ENCODE measurements at places on chromosomes 2 and 18.

DNA sequence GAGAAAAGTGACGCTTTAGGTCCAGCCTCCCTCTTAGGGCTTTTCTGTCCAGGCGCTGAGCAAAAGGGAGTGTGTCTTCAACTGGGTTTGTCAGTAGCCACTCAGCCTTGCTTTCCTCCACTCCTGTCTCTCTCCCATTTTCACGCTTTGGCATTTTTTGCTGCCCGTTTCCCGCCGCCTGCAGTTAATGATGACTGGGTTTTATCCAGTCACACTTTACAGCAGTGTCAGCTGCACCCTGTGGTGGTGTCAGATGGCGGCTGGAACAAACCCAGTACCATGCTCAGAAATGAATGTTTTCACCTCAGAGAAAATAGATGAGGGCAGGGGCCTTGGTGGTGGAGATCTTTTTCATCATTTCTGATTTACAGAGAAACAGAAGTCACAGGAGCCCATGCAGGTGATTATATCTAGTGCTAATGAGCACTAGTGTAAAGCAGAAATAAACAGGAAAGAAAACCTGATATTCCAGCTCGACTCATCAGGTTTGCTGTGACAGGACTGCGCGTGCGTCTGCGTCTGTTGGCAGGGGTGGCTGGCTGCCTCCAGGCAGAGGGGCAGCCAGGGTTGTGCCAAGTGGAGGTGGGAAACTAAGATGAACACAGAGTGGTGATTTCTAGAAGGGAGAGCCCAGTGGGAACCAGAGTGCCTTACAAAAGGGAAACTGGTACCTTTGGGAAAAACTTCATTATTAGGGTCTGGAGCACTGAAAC lies 139.9 kb downstream of the TANC1 start:
- H3K4me3 ChIP-seq, result no peak overlapping the region
- no peak for DNase-seq
- H3K27ac ChIP-seq, result no peak overlapping the region
- H3K36me3 ChIP-seq, result no peaks in the 10 kb centered on the region
- no peaks in the 10 kb centered on the region for H3K4me1 ChIP-seq

GRCh38 chr2:23377771-23378170 lies 7.2 kb upstream of the KLHL29 start:
- no peak overlapping the region for H3K4me3 ChIP-seq
- H3K27ac ChIP-seq, result no peak overlapping the region
- no peak for DNase-seq

DNA sequence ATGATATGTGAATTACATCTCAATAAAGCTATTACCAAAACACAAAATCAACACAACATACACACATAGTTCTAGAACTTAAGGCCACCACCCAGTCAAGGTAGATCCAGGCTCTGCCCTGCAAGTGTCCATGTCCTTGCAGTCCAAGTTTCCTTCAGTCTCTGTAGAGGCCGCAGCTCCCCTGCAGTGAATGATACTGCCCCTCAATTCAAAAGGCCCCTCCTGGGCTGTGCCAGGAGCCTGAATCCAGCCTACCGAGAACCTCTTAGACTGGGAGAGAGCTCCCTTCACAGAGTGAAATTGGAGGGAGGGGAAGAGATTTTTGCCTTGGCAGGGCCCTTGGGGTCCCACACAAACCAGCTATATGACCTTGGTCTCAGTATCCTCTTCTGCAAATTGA lies 42.5 kb upstream of the ATP6V1B1 start:
- no peak overlapping the region for H3K4me3 ChIP-seq
- no peak for DNase-seq
- H3K27ac ChIP-seq, result no peak overlapping the region
- H3K27me3 ChIP-seq, result peaks cover 85% of the 10 kb centered on the region
- H3K36me3 ChIP-seq, result no peaks in the 10 kb centered on the region
- H3K4me1 ChIP-seq, result peaks cover 21% of the 10 kb centered on the region

DNA sequence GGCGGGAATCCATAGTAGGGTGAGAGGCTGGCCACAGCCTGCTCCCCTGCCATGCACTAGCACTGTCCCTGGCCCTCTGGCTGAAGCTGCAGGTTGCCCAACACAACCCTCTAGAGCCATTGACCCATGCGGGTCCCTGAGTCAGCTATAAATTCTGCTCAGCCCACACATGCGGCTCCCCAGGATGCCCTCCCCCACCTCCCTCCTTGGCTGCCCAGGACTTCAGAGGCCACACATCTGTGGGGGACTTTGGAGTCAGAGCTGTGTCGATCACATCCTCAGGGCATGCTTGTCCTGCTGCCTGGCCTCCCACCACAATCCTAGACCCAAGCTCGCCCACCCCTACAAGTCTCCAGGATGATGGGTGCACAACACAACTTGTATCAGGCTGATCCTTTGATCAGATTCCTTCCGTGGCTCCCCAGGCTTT lies 97.0 kb downstream of the TFCP2L1 start:
- H3K4me3 ChIP-seq, result no peak overlapping the region
- no peaks in the 10 kb centered on the region for H3K36me3 ChIP-seq
- H3K27me3 ChIP-seq, result no peaks in the 10 kb centered on the region
- no peak for DNase-seq
- no peak overlapping the region for H3K27ac ChIP-seq
- no peaks in the 10 kb centered on the region for H3K4me1 ChIP-seq

DNA sequence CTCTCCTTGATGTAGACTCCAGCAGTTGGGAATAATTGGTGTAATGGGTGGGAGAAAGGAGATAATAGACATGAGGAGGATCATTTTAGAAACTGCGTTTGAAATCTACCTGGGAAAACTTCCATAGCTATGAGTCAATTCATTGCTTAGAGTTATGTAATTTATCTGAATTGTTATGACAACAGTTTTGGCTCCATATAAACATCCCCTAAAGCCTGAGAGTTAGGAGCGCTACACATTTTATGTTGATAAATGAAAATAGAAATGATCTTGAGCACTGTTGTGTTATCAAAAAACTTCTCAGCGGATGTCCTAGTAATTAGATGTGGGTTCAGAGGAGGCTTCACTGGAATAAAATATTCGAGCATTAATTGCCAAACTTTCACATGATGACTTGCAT lies 573.4 kb downstream of the TSN start:
- H3K4me1 ChIP-seq, result no peaks in the 10 kb centered on the region
- no peak overlapping the region for H3K4me3 ChIP-seq
- DNase-seq, result no peak
- H3K36me3 ChIP-seq, result no peaks in the 10 kb centered on the region
- no peak overlapping the region for H3K27ac ChIP-seq

GRCh38 chr2:27885234-27885633 lies 5.0 kb downstream of the RBKS start:
- H3K4me1 ChIP-seq, result peaks cover 8% of the 10 kb centered on the region
- H3K27ac ChIP-seq, result no peak overlapping the region
- no peaks in the 10 kb centered on the region for H3K27me3 ChIP-seq
- no peak for DNase-seq
- H3K4me3 ChIP-seq, result no peak overlapping the region

GRCh38 chr2:104332731-104333130 lies 521.2 kb upstream of the POU3F3 start:
- H3K4me1 ChIP-seq, result no peaks in the 10 kb centered on the region
- DNase-seq, result no peak
- no peak overlapping the region for H3K27ac ChIP-seq
- H3K4me3 ChIP-seq, result no peak overlapping the region

DNA sequence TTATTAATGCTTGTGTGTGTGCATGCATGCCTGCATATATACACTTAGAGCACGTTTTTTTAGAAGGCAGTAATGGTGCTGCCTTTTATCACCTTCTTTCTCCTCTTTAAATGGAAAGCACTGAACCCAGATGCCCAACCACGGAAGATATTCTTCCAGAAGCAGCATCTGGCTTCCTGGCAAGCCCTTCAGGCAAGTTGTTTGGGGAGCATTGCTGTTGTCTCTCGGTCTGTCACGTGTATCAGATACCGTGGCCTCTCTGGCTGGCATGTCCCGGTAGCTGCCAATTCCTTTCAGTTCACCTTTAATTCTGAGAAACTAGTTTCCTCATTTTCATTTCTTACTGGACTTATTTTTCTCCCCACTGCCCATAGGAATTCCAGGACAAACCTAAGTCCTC lies 587.8 kb downstream of the ARHGAP15 start:
- H3K27ac ChIP-seq, result no peak overlapping the region
- no peaks in the 10 kb centered on the region for H3K27me3 ChIP-seq
- peaks cover 6% of the 10 kb centered on the region for H3K4me1 ChIP-seq

- peak overlapping the region; percentile 68 for H3K27ac ChIP-seq
- H3K36me3 ChIP-seq, result peaks cover 13% of the 10 kb centered on the region
- peaks cover 23% of the 10 kb centered on the region for H3K4me1 ChIP-seq
- H3K27me3 ChIP-seq, result no peaks in the 10 kb centered on the region
- H3K4me3 ChIP-seq, result peak overlapping the region; percentile 78
- DNase-seq, result no peak
Observed at GRCh38 chr2:32355976-32356680, 695 bp upstream of the BIRC6 start.

DNA sequence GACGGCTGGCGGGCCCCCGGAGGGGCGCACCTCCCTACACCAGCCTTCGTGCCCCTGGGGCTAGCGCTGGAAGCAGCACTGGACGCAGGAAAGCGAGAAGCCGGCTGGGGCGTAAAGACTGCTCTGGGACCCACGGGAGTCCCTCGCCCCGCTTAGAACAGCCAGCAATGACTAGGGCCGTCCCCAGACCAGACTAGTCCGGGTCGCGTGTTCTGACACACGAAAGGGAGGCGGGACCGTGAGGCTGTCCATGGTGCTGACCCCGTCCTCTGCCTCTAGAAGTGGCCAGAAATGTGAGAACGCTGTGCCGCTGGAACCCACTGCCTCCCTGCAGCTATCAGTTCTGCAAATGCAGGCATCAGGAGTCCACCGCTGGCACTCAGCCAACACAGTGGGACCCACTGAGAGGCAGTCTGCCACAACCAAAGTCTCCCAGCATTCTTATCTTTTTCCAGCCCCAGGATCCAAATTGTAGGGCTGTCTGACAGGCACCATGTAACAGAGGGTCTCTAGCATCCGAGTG lies at the start of gene UCN:
Gene UCN (minus strand): TSS at position 87 of the 523 bp plus-strand sequence. CDS start 550 bp downstream, outside the sequence.
- H3K27me3 ChIP-seq, result peaks cover 12% of the 10 kb centered on the region
- DNase-seq, result no peak
- no peak within 1 kb of the TSS for H3K4me3 ChIP-seq

DNA sequence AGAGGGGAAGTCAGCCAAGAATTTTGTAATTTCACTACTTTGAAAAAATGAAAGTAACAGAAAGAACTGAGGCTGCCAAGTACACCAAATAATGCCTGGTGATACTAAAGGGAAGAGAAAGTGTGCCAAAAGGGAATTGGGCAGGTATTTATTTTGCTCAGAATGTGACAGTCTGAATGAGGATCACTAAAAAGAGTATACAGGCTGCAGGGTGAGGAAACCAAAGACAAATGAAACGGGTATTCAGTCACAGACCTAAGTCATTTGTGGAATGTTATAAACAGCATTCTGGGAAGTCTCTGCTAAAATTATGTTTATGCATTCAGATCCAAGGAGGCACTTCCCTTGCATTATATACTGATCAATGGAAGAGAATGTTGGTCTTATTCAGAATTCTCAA lies 418.6 kb upstream of the SLC39A10 start:
- H3K4me1 ChIP-seq, result no peaks in the 10 kb centered on the region
- H3K27ac ChIP-seq, result no peak overlapping the region
- H3K27me3 ChIP-seq, result no peaks in the 10 kb centered on the region
- no peak overlapping the region for H3K4me3 ChIP-seq

DNA sequence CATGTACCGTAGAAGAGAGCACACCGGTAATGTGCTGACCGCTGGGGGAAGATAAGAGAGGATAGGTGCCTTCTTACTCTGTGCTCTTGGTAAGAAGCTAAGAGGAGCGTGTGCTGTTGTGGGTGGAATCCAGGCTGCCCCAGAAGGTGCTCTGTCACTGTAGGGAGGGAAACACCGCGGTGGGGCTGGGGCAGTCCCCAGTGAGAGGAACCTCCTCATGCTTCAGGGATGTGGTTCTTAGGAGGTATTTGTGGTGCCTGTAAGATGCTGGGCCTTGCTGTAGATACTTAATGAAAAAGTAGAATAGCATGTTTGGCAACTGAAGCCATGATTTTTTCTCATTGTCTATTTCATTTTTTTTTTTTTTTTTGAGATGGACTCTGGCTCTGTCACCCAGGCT lies 1.1 kb downstream of the COLEC11 start:
- peaks cover 29% of the 10 kb centered on the region for H3K4me1 ChIP-seq
- peaks cover 9% of the 10 kb centered on the region for H3K27me3 ChIP-seq
- H3K4me3 ChIP-seq, result no peak overlapping the region
- peaks cover 3% of the 10 kb centered on the region for H3K36me3 ChIP-seq

GRCh38 chr18:7847357-7848053 lies 280.4 kb downstream of the PTPRM start:
- H3K4me1 ChIP-seq, result no peaks in the 10 kb centered on the region
- H3K27me3 ChIP-seq, result no peaks in the 10 kb centered on the region
- H3K36me3 ChIP-seq, result no peaks in the 10 kb centered on the region
- H3K4me3 ChIP-seq, result no peak overlapping the region
- H3K27ac ChIP-seq, result no peak overlapping the region
- DNase-seq, result no peak

- no peak for DNase-seq
- H3K36me3 ChIP-seq, result no peaks in the 10 kb centered on the region
- H3K4me3 ChIP-seq, result no peak overlapping the region
- no peaks in the 10 kb centered on the region for H3K27me3 ChIP-seq
- H3K4me1 ChIP-seq, result peaks cover 10% of the 10 kb centered on the region
- H3K27ac ChIP-seq, result no peak overlapping the region
Observed at GRCh38 chr2:54100772-54101171, 14.6 kb upstream of the ACYP2 start.

- peak overlapping the region; percentile 89 for H3K4me3 ChIP-seq
- no peaks in the 10 kb centered on the region for H3K27me3 ChIP-seq
- H3K27ac ChIP-seq, result peak overlapping the region; percentile 90
- no peak for DNase-seq
- peaks cover 6% of the 10 kb centered on the region for H3K36me3 ChIP-seq
Observed at GRCh38 chr18:12883372-12883683, 709 bp downstream of the PTPN2 start.

DNA sequence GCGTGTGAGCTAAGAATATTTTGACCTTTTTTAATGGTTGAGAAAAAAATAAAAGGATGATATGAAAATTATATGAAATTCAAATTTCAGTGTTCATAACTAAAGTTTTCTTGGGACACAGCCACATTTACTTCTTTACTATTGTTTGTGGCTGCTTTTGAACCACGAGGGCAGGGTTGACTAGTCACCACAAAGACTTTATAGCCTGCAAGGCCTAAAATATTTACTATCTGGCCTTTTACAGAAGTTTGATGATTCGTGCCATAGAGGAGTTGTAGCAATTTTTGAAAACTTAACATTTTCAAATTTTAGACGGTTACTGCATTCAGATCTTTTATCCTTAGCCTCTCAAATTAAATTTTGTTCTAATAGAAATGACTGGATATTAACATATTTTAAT lies 69.9 kb downstream of the LIMS1 start:
- no peak for DNase-seq

Data from activated naive CD4-positive, alpha-beta T cell treated with anti-CD3 and anti-CD28 coated beads for 36 hours (primary cell).